ENCODE measurements at places on chromosomes 1 and 21.

DNA sequence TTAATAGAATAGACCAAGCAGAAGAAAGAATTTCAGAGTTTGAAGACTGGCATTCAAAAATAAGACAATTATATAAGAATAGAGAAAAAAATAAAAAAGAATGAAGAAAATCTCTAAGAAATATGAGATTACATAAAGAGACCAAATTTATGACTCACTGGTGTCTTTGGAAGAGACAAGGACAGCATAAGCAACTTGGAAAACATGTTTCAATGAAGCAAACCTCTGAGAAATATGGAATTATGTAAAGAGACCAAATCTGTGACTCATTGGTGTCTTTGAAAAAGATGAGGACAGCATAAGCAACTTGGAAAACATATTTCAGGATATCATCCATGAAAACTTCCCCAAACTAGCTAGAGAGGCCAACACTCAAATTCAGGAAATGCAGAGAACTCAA, 60.4 kb upstream of the LYPLAL1 start:
- DNase-seq, result no peak

GRCh38 chr1:14599183-14599791, 802 bp downstream of the KAZN start:
- no peak for DNase-seq

- DNase-seq, result no peak
These were observed 4.9 kb upstream of the NPL start for GRCh38 chr1:182784556-182785171.

- no peak for DNase-seq
These were observed 10.0 kb downstream of the PSRC1 start for GRCh38 chr1:109272831-109273547.

DNA sequence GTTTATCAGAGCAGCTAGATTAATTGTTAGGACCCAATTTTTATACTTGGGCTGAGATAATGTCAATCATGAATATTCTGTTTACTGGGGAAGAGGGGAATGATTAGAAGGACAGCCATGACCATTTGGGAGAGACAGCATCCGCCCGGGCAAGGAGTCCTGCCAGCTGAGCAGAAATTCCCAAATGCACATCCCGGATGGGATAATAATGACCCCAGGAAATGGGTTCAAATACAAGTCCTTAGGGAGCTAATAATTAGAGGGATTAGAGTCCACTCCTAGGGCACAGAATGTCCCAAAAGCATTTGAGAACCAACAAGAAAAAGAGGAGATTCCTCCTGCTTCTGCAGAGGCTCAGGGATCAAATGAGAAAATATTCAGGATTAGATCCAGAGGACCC, 115.9 kb downstream of the LRRC53 start:
- DNase-seq, result no peak

DNA sequence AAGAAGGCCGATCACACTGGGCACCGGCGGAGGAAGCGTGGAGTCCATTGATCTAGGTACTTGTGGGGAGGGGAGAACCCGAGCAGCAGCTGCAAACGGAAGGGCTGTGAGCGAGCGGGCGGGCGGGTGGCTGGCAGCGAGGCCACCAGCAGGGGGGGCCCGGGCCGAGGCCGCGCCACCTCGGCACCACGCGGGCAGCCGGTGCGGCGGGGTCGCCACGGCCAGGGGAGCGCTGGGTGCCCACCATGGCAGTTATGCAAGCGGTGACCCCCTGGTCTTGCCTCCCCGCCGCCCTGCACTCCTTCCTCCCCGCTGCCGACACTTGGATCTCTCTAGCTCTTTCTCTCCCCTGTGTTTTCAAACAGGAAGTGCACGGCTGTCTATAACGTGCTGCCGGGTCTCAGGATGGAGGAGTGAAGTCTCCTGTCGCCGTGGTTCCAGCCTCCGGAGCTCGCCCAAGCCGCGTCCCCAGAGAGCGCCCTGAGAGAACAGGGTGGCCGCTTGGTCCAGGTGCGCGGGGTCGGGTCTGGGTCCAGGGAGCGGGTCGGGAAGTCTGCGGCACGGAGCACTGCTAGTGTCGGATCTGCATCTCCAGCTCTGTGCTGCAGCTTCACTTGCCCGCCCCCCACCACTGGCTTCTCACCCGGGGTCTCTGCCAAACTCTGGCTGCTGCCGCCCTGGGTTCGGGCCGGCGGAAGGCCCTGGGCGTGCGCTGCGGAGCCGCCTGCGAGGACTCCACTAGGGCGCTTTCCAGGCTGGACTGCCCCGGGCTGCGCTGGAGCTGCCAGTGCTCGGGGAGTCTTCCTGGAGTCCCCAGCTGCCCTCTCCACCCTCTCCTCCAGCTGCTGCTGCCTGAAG, 22.7 kb downstream of the LRRC8D start:
- DNase-seq, result peak; percentile 68

- no peak for DNase-seq
These were observed 26.6 kb upstream of the CLDN14 start for GRCh38 chr21:36506482-36506881.

- DNase-seq, result no peak
These were observed 1226.1 kb downstream of the NCAM2 start for GRCh38 chr21:22224261-22224660.
